ENCODE measurements at places on chromosomes 6 and 20.

GRCh38 chr6:41170547-41171160, 7.7 kb upstream of the TREM2 start:
- DNase-seq = no peak

GRCh38 chr6:99282479-99283062, 66.9 kb downstream of the FAXC start:
- no peak for DNase-seq

DNA sequence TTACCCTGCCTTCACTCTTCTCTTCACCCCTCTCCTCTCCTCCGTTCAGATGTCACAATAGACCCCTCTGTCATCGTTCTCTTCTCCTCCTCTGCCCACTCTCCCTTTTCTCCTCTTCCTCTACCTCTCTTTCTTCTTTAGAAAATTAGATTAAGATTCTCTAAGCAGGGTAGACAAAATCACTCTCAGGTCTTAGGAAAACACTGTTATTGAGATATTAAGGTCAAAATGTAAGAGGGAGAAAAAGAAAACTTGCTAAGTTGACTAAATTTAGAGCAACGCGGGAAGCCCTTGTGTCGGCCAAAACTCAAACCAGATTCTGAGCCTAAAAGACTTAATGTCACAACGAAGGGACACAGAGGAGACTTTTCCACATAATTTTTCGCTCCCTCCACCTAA, 22.1 kb upstream of the ZNF184 start:
- DNase-seq = no peak

- no peak for DNase-seq
These were observed 62.0 kb upstream of the FAM184A start for GRCh38 chr6:119140196-119141140.

DNA sequence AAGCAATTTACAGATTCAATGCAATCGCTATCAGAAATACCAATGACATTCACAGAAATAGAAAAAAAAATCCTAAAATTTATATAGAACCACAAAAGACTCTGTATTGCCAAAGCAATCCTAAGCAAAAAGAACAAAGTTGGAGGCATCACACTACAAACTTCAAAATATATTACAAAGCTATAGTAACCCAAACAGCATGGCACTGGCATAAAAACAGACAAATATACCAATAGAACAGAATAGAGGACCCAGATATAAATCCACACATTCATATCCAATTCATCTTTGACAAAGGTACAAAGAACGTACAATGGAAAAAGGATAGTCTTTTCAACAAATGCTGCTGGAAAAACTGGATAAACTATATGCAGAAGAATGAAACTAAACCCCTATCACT, 11.6 kb upstream of the NELFCD start:
- DNase-seq = no peak

DNA sequence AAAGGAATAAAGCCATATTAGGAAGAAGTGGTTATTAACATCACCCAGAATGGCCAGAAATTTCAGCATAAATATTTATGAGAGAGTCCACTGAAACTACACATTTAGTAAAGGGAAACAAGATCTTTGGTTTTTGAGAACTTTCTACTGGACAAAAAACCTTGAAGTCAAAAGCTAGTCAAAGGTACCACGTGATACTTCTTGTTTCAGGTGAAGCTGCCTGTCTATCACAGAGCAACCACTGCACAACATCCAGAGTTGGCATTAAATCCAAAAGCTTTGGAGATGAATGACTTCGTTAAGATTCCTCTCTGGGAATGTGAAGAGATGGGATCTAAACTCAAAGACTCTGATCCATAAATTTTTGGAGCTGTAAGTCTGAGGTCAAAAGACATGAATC, 137.0 kb downstream of the KCNQ5 start:
- DNase-seq = no peak

DNA sequence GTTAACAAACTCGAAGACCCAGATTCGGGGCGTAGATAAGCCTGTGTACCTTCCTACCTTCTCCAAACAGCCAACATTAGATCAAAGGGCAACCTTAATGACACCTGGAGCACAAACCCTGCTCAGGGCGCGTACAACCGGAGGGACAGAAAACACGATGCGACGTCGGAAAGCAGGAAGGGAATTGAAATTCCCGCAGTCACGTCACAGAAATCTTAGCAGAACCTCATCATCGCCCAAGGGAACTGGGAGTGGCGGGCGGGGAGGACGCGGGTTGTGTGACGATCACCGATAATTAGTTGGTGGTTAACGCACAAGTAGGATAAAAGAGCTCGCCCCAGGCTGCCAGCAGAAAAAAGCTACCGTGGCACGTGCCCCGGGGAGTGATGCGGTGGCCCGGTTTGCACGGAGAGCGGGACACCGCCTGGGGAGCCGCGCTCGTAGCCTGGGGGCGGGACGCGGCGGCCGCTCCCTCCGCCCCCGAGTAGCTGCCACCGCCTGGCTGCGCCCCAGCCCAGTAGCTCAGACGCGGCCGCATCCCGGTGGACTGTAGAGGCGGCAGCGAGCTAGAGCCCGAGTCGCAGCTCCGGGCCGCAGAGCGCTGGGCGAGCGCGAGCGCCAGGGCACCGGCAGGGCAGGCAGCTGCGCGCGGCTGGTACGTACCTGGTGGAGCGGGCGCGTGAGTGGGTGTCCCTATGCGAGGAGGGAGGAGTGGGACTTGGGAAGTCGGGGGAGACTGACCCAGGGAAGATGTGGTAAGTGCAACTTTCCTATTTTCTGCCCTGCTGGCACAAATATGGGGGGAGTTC, at the start of gene PKIB:
Gene PKIB, plus strand, starts transcription at position 525 of the 809 bp plus-strand sequence. CDS start 107,390 bp downstream, outside the sequence.
- peak; percentile 72 for DNase-seq

- no peak for DNase-seq
These were observed 44.2 kb upstream of the DEFB112 start for GRCh38 chr6:50093938-50094272.

- DNase-seq = no peak
These were observed 101.7 kb upstream of the SMLR1 start for GRCh38 chr6:130725551-130725950.

DNA sequence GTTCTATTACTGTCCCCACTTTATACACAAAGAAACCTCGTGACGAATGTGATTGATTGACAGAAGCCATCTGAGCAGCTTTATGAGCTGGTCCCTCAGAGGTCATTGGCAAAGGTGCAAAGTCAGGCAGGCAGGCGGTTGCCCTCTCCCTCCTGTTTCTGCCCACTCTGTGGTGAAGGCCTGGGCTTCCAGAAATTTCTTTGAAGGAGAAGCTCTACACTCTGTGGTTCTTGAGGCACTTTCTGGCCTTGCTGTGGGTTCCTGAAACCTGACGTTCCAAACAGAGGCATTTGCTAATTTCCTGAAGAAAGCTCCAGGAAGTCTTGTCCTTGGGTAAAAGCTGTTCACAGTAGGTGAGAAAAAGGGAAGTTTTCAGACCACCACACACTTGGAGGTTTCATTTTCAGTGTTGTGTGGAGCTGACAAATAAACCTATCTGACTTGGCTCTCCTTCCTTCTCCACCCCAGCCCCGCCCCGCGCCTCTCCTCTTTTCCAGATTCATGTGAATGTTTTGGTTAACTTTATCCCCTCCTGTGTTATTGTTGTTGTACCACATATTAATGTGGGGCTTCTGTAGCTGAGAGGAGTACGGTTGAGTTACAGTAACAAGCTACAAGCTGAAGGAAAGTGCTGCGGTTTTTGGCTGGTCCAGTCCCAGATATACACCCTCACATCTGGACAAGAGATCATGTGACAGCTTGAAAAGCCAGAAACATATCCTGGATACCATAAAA, 274.1 kb downstream of the CLIC5 start:
- peak; percentile 35 for DNase-seq

- DNase-seq = no peak
These were observed 25.5 kb downstream of the ABHD12 start for GRCh38 chr20:25364879-25365699.

GRCh38 chr6:49550492-49551077, at the start of gene C6orf141:
Gene C6orf141, plus strand, starts transcription at chr6:49550668. Its CDS starts 125 bp downstream, at chr6:49550793.
- peak; percentile 62 for DNase-seq

DNA sequence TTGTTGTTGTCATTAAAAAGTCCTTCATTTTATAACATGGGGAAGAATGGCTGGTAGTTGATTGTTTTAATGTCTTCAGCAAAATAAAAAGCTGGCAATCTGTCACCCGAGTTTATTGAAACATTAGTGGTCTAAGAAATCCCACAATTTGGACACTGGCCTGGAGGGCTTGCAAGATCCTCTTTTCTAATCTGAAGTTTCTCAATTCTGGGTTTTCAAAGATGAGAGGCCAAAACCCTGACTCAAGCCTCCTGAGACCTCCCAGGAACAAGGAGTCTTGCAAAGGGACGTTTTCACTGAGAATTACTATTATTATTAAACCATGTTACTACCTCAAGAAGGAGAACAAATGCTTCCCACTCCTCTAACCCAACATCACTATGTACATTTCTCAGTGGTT, 19.5 kb downstream of the MAP1LC3A start:
- no peak for DNase-seq

DNA sequence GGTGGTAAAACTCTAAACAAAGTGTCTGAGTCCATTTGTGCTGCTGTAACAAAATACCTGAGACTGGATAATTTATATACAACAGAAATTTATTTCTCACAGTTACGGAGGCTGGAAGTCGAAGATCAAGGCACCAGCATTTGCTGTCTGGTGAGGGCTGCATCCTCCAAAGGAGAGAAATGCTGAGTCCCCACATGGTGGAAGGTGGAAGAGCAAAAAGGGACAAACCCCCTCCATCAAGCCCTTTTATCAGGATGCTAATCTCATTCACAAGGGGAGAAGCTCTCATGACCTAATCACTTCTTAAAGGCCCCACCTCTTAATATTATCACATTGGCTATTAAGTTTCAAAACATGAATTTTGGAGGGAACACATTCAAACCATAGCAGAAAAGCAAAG, 55.9 kb upstream of the SYNJ2 start:
- no peak for DNase-seq

DNA sequence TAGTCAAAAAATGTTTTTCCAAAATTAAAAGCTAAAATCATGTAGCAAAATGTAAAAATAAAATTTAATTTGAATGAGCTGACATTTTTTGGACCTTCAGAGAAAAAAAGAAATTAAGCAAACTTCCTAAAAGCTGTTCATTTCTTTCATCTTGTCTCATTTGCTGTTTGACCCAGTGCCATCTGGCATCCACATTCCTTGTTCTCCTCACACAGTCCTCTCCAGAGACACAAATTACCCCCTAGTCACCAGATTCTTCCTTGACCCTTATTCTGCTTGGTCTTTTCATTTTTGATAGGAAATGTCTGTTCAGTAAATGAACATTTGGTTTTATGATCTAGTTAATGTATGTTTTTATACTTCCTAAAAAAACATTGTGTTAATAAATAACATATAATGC, 55.2 kb downstream of the HDDC2 start:
- no peak for DNase-seq

DNA sequence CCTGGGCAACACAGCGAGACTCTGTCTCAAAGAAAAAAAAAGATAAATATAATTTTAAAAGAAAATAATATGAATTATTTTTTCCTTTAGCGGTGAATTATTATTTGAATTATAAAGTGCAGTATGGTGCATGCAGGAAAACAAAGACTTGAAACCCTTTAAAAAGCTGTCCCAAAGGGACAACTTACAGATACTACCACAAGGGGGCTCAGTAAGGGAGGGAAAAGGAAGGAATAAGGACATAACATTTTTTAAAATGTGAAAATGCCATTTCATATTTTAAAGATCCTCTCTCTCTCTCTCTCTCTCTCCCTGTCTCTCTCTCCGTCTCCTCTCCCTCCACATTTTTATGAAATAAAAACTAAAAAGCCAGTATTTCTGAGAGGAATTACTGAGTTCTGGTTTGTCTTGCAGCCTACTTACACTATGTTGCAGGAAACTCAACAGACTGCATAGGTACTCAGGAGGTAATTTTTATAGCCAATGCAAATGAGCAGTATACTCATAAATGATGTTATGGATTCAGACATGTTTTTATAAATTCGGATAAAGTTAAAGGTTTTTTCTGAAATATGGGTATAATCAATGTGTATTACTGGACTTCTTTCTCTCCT, 455.0 kb upstream of the GJE1 start:
- no peak for DNase-seq

DNA sequence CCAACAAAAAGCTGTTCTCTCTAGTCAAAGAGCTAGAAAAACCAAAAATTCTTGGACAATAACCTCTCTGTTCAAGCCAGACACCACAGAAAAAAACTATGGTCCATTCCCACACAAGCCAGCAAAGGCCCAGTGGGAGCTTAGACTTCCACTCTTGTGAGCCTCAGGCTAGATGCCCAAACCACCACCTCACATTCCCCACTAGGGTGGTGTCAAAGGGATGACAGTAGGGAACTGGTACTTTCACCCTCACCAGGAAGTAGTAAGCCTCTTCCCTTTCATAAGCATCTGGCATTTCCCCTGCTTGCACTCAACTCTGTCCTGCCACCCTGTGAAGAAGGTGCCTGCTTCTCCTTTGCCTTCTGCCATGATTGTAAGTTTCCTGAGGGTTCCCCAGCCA, 58.4 kb upstream of the RNF217 start:
- no peak for DNase-seq

- DNase-seq = no peak
These were observed 230.2 kb upstream of the FOXQ1 start for GRCh38 chr6:1081551-1082284.

GRCh38 chr6:105536961-105537360, 134.1 kb upstream of the PREP start:
- DNase-seq = no peak

GRCh38 chr20:54566031-54566688, 90.8 kb downstream of the DOK5 start:
- no peak for DNase-seq

DNA sequence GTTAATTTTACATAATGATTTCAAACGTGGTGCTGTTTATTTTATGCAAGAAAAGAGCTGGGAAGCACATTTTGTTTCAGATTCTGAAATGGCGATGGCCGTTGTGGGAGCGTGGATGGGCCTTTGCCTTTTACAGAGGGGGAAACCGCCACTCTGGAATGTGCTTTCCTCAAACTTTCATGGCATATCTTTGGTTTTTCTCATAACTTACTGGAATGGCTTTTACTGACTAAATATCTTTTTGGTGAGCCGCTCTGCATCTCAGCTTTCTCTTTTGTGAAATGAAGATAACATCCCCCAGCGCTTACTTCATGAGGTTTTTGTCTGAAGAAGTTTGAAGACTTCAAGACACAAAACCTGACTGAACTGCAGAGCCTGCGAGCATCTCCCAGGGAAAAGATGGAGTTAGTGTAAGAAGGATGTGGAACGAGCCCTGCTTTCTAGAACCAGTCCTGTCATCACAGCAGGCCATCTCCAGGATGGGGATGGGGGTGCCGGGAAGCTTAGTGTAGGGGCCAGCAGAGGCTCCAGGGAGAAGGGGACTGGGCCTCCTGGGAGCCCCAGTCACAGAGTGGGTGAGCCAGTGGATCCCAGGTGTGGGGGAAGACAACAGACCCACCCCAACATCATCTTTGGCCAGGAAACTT, 61.8 kb upstream of the TIAM2 start:
- no peak for DNase-seq

DNA sequence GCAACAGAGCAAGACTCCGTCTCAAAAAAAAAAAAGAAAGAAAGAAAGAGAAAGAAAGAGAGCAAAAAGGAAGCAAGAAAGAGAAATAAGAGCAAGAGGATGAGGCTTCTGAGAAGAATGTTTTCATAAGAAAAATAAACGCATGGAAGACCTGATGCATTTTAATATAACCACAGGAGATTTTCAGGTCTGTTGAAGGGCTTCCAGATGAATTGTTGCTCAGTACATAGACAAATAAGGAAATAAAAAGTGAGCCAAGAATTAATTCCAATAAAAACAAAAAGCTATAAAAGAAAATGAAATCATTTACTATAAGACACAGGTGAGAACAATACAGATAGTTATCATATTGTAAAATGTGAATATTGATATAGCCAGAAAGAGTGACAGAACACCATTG, 43.5 kb downstream of the PERP start:
- DNase-seq = no peak

GRCh38 chr20:4135385-4136077, 120.2 kb upstream of the RNF24 start:
- DNase-seq = peak; percentile 23
